ENCODE measurements at places on chromosomes 16 and 17.

DNA sequence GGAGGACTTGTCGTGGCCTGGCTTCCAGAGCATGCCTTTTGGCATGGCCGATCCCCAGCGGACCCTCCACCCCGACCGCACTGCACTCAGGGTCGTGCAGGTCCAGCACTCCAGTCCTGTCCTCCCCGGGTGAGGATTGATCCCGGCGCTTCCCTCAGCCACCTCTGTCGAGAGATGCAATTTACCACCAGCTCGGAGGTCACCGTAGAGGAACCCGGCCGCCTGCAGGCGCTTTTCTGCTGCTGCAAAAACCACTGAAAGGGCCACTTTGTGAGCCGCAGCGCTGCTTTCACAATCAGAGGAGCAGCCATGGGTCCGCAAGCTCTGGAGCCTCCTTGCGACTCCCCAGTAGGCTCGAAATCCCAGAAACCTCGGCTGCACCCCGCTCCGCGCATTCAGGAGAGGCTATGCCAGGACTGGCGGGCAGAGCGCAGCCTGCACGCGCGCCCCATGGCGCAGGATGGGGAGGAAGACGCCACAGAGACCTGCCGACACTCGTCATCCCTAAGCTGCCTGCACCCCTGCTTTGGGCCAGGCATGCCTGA, 134.2 kb downstream of the HS3ST2 start:
- DNase-seq = no peak

GRCh38 chr16:68760671-68761275, 23.7 kb downstream of the CDH1 start:
- peak; percentile 21 for DNase-seq

- DNase-seq = no peak
These were observed 33.3 kb downstream of the PECAM1 start for GRCh38 chr17:64357191-64357981.

DNA sequence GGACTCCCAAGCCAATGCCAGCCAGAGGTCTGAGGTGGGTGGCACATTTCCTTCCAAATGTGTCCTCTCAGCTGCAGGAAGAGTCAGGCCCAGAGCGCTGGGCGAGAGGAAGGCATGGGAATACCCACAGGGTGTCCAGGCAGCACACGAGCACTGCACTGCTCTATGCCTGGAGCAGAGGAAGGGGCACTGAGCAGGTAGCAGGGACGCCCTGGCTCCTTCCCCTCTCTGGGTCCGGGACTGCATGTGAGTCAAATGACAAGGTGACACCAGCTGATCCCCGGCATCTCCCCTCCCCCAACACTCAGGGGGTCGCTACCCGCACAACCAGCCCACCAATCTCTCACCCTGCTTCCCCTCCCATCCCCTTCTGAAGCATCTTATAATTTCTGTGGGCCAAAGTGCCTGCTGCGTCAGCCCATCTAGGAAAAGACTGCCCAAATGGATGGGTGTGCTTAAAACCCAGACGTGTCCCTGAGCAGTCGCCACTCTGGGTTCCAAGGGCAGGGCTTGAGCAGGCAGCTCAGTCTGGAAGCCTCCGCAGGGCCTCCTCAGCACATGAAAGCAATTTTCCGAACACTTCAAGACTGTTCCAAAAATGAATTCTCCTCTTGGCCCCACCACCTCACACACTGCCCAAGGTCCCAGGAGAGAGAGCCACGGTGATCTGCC, 12.0 kb upstream of the BCAR1 start:
- DNase-seq = no peak

DNA sequence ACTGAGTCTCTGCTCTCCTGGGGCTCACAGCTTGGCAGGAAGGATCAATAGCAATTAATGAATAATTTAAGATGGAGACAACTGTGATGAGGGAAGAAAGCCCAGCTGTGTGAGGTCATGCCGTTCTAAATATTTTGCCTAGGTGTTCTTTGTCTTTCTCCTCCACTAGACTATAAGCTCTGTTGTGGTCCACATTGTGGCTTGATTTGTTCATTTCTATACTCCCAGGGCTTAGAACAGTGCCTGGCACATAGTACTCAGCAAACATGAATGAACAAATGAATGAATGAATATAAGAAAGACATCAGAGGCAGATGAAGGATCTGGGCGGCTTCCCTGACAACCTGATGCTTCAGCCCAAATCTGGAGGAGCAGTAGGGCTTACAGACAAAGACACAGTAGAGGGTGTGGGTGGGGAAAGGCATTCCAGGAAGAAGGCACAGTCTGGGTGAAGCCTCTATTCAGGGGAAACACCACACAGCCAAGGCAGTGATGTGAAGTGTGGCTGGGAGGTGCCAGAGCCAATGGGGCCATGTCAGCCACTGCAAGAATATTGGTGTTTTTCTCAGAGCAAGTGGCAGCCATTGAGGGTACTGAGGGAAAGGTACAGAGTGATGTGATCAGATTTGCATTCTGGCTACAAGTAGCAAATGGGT, 8.3 kb downstream of the CDH13 start:
- DNase-seq = no peak

- DNase-seq = no peak
These were observed 16.7 kb upstream of the C16orf78 start for GRCh38 chr16:49356728-49357488.

- no peak for DNase-seq
These were observed 79.0 kb downstream of the GAS7 start for GRCh38 chr17:10119203-10120108.

GRCh38 chr17:64148017-64148631, 18.2 kb upstream of the ERN1 start:
- DNase-seq = no peak

DNA sequence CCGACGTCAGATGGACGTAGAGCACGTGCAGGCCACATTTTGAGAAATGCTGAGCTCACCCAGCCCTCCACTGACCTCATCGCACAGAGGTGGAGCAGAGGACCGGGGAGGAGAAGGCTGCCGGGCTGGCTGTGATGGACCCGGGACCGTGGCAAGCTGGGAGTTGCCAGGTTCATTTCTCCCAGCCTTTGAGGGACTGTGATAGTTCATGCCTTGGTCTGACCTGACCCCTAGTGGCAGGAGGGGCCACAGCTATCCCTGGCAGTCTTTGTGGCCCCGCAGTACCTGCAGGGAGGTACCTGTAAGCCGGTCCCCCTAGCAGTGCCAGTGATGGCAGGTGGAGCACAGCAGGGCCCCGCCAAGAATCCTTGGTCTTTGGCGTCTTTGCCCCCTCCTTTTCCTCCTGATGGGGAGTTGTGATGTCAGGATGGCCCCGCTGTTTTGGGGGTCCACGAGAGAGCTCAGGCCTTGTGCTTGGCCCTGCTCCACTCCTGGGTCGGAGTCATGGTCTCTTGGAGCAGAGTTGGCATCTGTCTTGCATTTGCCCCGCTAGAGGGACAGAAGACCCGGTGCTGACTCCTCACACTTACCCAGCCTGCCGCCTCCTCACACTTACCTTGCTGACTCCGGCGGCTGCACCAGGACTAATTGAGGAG, 50.4 kb downstream of the OR1D5 start:
- DNase-seq = peak; percentile 34

DNA sequence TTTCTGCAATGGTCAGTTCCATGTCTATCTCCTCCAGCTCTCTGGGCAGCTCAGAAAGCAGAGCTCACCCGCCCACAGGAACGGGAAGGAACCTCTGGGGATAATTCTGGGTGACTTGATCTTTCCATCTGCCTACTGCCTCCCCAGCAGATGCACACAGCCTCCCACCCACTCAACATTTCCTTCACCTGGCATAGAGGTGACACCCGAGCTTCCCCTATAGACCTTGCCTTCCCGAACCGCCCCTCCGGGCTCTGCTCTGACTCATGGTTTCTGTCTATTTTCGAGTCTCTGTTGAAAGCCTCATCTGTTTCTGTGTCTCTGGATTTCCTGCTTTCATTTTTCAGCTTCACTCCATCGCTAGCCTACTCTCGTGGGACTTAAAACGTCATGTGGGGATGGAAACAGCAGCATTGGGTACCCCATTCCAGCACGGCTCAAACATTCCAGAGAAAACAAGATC, 11.4 kb downstream of the GGA3 start:
- DNase-seq = peak; percentile 88

GRCh38 chr17:75842963-75843576, 1.1 kb downstream of the UNC13D start:
- no peak for DNase-seq

DNA sequence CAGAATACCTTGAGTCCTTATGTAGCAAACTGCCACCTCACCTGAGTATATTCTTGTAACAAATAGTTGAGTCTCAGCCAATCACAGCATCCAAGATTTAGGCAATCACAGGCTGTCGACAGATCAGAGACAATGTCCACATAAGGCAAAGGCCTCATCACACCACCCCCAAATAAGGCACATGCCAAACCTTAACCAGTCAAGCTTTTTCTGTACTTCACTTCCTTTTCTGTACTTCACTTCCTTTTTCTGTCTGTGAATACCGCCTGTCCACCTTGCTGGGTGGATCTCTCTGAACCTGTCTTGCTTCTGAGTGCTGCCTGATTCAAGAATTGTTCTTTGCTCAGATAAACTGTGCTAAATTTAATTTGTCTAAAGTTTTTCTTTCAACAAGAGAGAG, 210.4 kb upstream of the N4BP1 start:
- no peak for DNase-seq

- DNase-seq = no peak
These were observed 35.6 kb upstream of the ENDOV start for GRCh38 chr17:80379348-80379747.

GRCh38 chr17:1813088-1813487, 16.6 kb downstream of the SMYD4 start:
- no peak for DNase-seq

GRCh38 chr17:16419074-16419928, 3.9 kb downstream of the TRPV2 start:
- DNase-seq = peak; percentile 71

- no peak for DNase-seq
These were observed 119.5 kb upstream of the SHISA6 start for GRCh38 chr17:11121341-11121985.

- DNase-seq = no peak
These were observed 30.7 kb upstream of the CDRT4 start for GRCh38 chr17:15498107-15498506.

DNA sequence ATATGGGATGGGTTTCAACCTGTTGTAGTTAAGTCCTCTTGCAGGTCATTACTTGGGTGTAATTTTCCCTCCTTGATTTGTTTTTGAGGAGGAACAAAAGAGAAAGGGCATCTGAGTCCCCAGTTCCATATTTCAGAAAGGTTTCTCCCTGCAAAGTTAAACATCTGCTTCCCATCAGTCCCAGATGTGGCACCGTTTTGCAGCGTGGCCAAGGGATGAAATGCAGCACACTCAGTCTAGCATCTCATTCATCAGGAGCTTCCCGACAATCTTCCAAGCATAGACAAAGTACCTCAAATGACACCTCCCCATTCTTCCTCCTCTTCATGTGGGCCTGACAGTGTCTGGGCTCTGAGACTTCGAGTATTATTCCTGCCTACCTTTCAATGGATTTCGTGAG, 363.7 kb upstream of the SOX9 start:
- no peak for DNase-seq

GRCh38 chr16:29820271-29820701, at the start of gene MVP:
Gene MVP, plus strand, starts transcription at chr16:29820462. Its CDS starts 10,088 bp downstream, at chr16:29830550.
- peak; percentile 43 for DNase-seq

DNA sequence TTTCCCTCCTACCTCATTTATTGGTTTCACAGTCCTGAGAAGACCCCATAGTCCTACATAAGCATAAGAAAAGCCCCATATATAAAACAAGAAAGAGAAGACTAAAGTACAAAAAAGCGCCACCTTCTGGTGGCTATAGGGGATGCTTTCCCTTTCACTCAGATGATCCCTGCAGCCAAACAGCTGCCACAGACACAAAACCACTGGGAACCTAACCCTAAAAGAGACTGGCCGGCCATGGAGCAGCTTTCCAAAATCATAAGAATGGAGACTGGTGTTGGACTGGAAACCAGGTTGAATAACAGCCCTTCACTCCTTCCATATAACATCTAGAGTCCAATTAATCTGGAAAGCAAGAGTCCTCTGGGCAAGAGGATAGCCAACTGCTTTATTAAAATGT, 11.4 kb downstream of the DYNC1LI2 start:
- DNase-seq = no peak

- DNase-seq = no peak
These were observed 3.2 kb downstream of the SHBG start for GRCh38 chr17:7633093-7633492.

GRCh38 chr16:26963109-26963508, 103.6 kb upstream of the C16orf82 start:
- peak; percentile 6 for DNase-seq

DNA sequence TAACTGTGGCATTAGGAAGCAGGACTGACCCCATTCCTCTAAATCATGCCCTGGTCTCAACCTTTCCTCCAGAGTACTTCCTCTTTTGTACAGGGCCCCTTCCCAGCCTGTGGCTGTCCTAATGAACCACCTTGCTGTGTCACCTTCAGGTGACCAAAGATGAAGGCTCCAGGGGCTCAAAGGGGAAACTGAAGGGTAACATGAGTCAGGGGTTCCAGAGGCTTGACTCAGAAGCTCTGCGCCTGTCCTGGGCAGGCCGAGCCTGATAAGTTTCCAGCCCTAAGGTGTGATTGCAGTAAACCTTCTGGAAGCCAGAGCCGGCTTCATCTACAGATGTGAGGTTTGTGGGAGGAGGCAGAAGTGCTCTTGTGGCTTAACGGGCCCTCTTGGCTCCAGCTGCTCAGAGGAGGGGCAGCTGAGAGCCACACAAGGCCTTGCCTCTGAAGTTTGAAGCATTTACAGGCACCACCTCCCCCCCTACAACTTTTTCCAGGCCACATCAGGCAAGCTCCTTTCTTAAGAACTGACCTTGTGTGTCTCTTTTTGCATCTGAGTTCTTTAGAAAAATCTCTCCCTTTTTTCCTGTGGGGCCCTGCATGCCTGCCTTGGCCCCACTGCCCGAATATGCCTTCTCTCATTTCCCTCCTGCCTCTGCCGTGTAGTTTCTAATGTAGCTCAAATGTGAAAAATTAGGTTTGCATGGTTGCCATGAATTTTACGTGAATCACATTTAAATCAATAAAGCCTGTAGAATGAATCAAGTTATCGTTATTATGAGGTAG, 149.9 kb downstream of the CLEC16A start:
- peak; percentile 64 for DNase-seq

GRCh38 chr17:70920416-70920815, 751.1 kb downstream of the KCNJ2 start:
- no peak for DNase-seq

DNA sequence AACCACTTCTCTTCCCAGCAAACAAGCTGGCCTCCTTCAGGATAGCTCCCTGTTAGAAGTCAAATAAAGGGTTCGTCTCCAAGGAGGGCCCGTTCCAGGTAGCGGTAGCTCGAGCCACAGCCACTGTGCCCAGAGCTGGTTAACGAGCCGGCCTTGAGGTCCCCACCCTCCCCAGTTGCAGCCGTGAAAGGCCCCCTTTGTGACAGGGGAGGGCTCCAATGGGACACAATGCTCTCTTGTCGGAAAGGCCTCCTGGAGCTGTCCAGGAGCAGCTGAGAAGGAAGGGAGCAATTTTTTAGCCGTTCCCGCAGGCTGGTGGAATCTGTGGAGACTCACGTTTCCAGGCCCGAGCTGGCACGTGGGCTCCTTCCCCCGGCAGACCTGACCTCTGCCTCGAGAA, 29.9 kb upstream of the FOXF1 start:
- no peak for DNase-seq

DNA sequence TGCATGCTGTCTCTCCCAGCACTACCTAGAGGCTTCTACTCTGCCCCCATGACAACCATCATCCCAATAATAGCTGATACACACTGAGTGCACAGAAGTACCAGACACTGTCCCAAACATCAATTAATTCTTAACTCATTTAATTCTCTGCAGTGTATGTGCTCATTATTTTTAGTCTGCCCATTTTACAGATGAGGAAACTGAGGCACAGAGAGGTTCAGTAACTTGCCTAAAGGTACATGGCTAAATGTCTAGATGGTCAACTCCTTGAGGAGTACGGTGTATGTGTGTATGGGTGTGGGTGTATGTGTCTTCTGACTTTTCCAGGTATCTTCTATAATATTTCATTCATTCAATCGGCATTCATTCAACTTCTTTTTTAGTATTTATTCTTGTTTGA, 407.9 kb downstream of the SOX9 start:
- DNase-seq = no peak
